Adipose tissue (tissue), 3 donors: ENCODE measurements at places on chromosomes 11 and 22. TPM values are rescaled to one million over a fixed set of nuclear protein-coding genes. Genes with fewer than 3 reads are reported as not detected.

Gene TNKS1BP1
- polyA plus RNA-seq, result 176 TPM

Gene NAA40
- polyA plus RNA-seq, result 7.6 TPM

Gene ADAMTS15
- polyA plus RNA-seq, result 10.1 TPM

Gene MUC15
- 2.0 TPM for polyA plus RNA-seq

Gene TNNI2
- 1.5 TPM for polyA plus RNA-seq

Gene CECR2
- polyA plus RNA-seq, result 1.4 TPM
